Omental fat pad (tissue), 4 donors: ENCODE measurements at places on chromosomes 2 and 18.

DNA sequence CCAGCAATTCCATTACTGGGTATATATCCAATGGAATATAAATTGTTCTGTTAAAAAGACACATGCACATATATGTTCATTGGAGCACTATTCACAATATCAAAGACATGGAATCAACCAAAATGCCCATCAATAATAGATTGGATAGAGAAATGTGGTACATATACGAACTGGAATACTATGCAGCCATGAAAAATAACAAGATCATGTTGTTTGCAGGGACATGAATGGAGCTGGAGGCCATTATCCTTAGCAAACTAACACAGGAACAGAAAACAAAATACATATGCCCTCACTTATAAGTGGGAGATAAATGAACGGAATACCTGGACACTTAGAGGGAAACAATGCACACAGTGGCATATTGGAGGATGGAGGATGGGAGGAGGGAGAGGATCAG is 355.8 kb downstream of the CCDC85A start:
- no peak for DNase-seq

GRCh38 chr2:25018681-25019080 is 23.2 kb upstream of the EFR3B start:
- DNase-seq: no peak

GRCh38 chr2:150391779-150392178 is 95.7 kb downstream of the RND3 start:
- DNase-seq: no peak

- DNase-seq: no peak
Measured at GRCh38 chr18:36580874-36581750, 247.7 kb downstream of the TPGS2 start.

- no peak for DNase-seq
Measured at GRCh38 chr2:181312515-181312927, 144.7 kb upstream of the ITGA4 start.

GRCh38 chr18:44761812-44762211 is 81.1 kb downstream of the SETBP1 start:
- DNase-seq: no peak

GRCh38 chr18:9987931-9988330 is 74.1 kb downstream of the VAPA start:
- no peak for DNase-seq

- DNase-seq: no peak
Measured at GRCh38 chr2:28547906-28548600, 52.2 kb downstream of the PLB1 start.

GRCh38 chr2:138503087-138503442 is 1.5 kb downstream of the SPOPL start:
- no peak for DNase-seq

DNA sequence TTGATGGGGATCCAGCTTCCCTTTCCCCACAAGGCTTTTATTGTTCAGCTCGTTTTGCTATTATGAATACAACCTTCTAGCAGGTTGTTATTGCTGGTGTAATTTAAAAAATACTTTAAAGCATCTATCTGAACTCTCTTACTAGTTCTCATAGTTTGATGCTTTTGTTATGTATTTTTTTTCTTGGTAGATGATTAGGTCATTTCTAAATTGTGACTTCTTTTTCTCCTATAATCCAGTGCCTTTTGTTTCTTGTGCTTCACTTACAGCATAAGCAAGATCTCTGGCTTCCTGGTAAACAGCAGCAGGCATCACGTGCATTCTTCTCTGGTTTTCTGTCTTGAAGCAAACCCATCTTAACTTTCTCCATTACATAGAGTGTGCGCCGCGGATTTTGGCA is 96.1 kb downstream of the FAM168B start:
- no peak for DNase-seq

GRCh38 chr2:81549646-81550045 is 1245.1 kb upstream of the LRRTM1 start:
- DNase-seq: no peak

- no peak for DNase-seq
Measured at GRCh38 chr2:177332026-177332991, 60.3 kb upstream of the AGPS start.

DNA sequence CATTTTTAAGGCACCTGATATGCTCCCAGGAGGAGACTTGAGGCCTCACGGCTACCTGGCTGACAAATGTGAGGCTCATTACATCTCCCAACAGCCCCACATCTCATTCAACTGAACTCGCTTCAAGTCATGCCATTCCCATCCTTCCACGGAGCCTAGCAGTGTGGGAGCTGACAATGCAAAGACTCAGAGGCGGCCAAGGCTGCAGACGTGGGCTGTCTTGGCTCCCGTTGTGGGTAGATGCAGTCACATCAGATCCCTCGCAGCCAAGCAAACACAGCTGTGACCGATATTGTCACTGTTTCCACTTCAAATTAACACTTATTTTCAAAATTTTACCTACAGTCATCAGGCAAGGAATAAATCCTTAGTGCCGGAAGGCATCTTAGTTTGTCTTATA is 64.0 kb upstream of the TRIB2 start:
- DNase-seq: no peak
